ENCODE measurements at places on chromosomes 4 and X.

GRCh38 chr4:23770011-23770410 lies 119.8 kb downstream of the PPARGC1A start:
- DNase-seq: no peak

DNA sequence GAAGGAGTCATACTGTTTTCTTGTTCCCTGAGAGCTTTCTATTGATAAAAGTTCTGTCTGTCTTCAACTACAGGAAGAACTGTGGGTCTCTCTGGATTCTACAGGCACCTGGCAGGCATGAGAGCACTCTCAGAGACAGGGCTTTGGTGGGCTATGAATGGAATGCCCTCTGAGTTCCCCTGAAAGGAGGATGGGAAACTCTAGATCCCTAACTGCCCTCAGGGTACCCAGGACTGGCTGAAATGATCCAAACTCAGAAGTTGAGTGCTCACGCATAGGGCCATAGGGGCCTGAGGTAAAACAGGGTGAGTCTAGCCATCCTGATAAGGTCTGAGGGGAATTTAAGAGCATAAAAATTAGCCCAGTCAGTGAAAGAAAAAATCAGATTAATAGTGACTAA lies 59.0 kb upstream of the SCRG1 start:
- no peak for DNase-seq

DNA sequence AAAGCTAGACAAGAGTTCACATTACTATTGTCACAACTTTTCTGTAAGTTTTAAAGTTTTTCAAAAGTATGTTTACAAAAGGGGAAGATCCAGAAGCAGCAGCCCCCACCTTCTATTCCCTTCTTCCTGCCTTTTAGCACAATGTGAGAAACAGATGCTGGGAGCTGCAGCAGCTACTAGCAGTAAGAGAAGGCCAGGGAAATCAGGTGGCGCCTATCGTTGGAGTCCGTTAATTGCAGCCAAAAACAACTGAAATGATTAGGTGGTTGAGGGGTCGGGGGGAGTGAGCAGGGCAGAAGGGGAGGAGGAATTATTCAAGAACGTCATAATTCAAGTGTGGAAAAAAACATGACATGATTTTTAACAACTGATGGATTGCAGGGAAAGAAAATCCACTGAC lies 27.4 kb downstream of the FRYL start:
- no peak for DNase-seq

DNA sequence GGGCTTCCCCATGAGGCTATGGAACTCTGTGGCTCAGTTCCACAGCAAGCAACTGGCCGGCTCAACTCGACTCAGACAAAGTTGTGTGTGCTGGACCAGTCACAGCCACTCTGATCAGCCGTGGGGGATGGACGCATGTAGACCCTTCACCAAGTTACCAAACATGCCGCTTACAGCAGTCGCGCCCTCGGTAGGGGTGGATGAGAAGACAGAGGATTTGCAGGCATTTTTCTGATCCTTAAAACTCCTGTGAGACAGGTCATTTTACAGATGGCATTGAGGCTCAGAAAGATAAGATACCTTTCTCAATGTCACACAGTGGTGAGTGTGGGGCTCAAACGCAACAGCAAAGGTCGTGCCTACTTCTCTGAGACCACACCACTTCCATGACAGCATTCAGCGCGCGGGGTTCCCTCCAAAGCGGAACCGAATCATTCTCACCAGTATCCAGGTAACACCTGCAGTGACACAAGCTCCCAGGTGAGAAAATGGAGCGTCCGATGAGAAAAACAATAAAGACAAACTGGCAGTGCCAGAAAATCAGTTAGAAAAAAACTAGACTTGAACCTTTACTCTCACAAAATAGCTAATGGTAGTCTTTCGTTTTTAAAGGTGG lies 83.6 kb downstream of the RELL1 start:
- DNase-seq: no peak

GRCh38 chr4:140736669-140737343 lies 19.4 kb downstream of the TBC1D9 start:
- no peak for DNase-seq

GRCh38 chr4:143351149-143351691 lies 14.5 kb downstream of the GAB1 start:
- DNase-seq: no peak

GRCh38 chr4:8547108-8547911 lies 32.9 kb upstream of the GPR78 start:
- no peak for DNase-seq

- no peak for DNase-seq
Measured at GRCh38 chr4:94581766-94582165, 130.0 kb downstream of the PDLIM5 start.

GRCh38 chr4:26458157-26458561 lies 32.1 kb downstream of the CCKAR start:
- no peak for DNase-seq

DNA sequence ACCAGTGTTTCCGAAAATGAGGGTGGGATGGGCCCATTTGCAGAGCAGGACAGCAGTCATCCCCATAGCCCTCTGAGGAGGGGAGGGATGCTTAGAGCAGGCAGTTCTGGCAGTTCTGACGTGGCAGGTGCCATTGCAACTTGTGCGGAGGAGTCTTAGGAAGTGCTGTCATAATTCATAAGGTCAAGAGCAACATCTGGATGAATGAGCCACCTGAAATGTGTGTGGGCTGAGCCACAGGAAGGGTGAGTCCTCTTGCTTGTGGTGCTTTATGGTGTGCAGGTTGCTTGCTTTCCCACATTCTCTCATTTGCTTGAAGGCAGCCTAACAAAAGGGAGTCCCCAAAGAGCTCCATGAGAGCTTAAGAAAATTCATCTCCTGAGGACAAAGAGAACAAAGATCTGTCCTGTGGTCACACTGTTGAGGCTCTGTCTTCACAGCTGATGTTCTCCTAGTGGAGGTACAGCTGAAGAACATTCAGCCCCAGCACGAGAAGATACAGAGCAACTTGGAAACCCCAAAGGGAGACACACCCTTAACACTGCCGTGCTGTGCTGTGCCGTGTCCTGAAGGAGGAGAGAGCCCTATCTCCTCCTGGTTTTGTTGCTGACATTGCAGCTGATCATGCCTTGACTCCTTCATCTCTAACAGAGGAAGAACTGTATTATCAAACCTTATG lies 60.3 kb downstream of the DLG3 start:
- DNase-seq: no peak

DNA sequence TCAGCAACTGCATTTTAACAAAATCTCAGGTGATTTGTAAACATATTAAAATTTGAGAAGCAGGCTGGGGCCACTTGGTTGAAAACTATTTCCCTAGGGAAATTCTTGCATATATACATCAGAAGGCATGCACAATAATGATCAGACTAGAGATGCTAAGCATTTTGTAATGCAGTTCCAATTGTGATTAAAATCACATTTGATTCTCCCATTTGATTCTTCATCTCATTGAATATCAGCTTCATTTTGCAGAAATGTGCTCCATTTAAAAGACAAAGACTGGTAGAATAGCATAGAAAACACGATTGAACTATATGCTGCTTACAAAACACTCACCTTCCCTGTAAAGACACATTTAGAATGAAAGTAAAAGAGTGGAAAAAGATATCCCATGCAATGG lies 32.4 kb upstream of the FHIP1A start:
- DNase-seq: no peak

DNA sequence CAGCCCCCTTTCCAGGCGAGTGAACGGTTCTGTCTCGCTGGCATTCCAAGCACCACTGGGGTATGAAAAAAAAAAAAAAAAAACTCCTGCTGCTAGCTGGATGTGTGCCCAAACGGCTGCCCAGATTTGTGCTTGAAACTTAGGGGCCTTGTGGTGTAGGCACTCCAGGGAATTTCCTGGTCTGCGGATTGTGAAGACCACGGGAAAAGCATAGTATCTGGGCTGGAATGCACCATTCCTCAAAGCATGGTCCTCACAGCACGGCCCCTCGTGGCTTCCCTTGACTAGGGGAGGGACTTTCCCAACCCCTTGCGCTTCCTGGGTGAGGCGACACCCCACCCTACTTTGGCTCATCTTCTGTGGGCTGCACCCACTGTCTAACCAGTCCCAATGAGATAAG lies 516.8 kb upstream of the FAM241A start:
- DNase-seq: no peak

- no peak for DNase-seq
Measured at GRCh38 chr4:151315212-151315886, 10.1 kb downstream of the SH3D19 start.

DNA sequence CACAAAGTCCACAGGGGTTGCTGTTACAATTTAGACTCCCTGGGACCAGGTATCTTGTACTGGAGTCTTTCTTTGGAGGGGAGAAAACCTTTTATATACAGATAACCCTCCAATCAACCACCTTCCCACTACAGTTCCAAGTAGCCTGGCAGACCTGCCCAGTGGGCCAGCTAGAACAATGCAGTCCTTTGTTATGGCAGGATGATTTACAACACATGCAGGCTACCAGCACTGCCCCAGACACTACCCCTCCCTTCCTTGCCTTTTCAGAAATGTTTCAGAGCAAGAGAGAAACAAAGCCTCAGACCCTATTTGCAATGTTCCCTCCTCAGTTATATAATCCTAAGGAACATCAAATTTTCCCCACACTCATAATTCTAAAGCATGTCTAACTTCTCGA lies 11.1 kb downstream of the RASL11B start:
- no peak for DNase-seq

GRCh38 chrX:37755025-37755424 lies 24.8 kb upstream of the CYBB start:
- DNase-seq: no peak

- DNase-seq: no peak
Measured at GRCh38 chr4:11418610-11419009, 10.1 kb downstream of the HS3ST1 start.

DNA sequence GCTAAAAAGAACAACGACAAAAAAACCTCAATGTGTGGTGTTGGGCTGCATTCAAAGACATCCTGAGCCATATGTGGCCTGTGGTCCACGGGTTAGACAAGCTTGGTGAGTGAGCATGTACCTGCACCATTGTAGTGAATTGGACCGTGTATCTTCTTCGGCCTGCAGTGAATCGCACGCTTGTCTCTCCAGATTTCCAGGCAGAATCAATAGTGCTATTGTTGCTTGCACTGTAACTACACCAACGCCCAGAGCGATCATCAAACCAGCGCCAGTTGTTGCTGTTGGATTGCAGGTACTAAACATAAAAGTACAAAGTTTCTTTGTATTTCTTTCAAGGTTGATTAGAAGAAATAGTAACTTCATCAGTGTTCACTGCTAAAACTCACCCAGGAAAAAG lies 101.6 kb downstream of the HUWE1 start:
- no peak for DNase-seq

- DNase-seq: no peak
Measured at GRCh38 chrX:20271730-20272129, 5.0 kb upstream of the RPS6KA3 start.

DNA sequence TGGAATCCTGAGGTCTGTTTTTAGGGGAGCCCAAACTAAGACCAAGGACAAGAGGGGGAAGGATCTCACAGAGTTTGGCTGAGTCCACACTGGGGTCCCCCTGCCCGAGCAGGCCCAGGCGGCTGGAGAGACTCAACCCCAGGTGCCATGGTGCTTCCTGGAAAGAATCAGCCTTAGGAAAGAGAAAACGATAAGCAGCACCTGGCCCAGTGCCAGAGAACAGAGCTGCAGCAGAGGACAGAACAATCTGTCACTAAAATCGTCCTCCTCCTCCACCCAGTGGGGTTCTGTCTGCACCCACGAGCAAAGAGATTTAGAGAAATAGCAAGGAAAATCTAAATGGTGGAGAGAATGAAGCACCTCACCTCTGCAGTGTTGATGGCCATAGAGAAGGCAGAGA lies 470.5 kb downstream of the BCOR start:
- no peak for DNase-seq

GRCh38 chrX:121093011-121093410 lies 45.6 kb downstream of the GLUD2 start:
- DNase-seq: no peak

GRCh38 chr4:56821381-56822243 lies at the start of gene SPINK2:
Gene SPINK2 (minus strand): TSS chr4:56821701. CDS start chr4:56821662, 39 bp downstream.
- no peak for DNase-seq

DNA sequence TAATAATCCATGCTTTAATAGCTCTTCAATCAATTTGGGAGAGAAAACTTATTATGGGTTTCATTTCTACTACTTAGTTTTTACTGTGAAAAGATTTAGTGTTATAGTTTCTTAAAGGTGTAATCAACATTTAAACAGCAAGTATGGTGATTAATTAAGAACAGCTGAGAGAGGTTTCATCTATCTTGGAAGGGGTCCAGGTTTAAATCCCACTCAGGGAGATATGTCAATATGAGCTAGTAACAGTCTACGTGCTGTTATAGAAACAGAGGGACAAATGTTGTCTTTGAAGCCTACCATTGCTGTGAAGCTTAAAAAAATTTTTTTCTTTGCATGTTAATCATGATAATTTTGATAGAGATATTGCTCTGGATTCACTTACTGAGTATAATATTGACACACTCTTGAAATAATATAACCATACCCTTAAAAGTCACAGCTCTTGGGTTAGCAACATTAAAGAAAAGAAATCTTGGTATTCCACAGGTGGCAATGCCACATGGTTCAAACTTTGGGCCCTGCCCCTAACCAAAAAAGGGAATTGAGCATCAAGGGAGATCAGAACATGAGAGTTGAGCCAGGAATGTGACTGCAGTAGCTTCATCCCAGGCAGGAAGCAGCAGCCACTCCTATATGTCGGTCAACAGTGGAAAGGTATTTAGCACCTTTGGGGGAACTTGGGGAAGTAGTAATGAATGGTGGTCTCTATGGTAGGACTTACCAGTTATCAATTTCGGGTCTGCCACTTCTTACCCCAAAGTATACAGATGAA lies 107.8 kb downstream of the ANK2 start:
- DNase-seq: no peak

- DNase-seq: no peak
Measured at GRCh38 chr4:2781911-2782310, 11.0 kb upstream of the SH3BP2 start.

DNA sequence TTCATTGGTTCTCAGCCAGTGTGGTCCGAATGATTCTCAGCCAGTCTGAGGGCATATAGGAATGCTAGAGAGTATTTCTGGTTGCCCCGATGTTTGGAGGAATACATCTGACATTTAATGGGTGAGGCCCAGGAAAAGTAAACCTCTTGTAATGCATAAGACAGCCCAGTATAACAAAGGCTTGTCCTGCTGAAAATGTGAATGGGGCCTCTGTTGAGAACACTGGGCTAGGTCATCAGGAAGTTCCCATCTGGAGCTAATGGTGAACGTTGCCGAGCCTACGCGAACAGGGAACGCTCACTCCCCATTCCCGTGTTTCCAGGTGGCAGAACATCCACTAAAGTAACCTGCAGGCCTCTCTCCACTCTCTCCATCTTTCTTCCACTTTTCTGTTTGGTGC lies 132.0 kb upstream of the CLNK start:
- DNase-seq: no peak

- DNase-seq: no peak
Measured at GRCh38 chrX:68894142-68894512, 65.3 kb downstream of the EFNB1 start.

GRCh38 chrX:40462795-40463194 lies 118.0 kb upstream of the ATP6AP2 start:
- no peak for DNase-seq

DNA sequence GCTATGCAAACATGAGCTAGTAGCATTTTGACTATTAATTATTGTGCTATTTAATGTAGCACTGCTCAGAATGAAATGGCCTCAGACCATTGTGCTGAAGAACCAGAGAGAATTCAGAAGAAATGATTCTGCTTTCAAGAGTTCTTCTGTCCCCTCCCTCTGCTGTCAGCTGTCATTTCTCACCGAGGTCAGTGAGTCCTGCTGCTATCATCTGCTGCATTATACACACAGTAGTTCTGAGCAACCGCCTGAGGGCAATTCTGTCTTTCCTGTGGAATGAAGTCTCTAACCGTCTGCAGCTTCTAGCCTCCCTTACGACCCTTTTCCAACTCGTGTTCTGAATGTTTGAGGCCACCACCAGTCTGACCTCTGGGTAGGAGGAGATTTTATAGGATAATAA lies 249.4 kb downstream of the HNRNPD start:
- no peak for DNase-seq

Measured in LNCaP clone FGC (cell line).